ENCODE measurements at places on chromosomes 4 and X.
A peak's percentile ranks its signal among the peaks of the same experiment; 100 is the strongest.

- DNase-seq: no peak
Measured at GRCh38 chr4:44342800-44343199, 105.8 kb downstream of the KCTD8 start.

DNA sequence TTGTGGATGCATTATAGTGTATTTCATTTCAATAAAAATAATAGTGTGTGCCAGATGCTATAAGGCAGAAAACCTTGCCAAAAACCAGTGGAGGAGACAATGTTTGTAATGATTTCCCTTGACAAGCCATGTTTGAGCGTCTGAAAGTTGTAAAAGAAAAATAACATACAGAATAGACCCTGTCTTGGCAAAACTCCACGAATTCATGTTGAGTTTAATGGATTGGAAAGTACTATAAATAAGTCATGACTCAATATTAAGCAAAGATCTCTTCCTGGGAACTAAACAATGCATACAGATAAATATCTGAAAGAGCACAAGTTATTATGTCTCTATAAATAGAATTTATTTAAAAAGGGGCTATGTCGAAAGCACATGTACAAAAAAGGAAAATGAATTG lies 543.5 kb downstream of the GABRG1 start:
- DNase-seq: no peak

DNA sequence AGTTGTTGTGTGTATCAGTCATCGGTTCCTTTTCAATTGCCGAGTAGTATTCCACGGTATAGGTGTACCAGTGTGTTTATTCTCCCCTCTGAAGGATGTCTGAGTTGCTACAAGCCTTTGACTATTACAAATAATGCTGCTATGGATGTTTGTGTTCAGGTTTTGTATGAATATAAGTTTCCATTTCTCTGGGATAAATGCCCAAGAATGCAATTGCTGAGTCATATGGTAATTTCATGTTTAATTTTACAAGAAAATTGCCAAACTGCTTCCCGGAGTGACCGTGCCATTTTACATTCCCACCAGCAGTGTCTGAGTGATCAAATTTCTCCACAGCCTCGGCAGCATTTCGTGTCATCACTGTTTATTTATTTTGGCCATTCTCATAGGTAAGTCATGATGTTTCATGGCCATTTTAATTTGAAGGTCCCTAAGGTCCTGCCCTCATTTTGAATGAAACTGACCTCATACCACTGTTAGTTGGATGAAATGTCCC lies 73.9 kb downstream of the IRF2 start:
- no peak for DNase-seq

GRCh38 chr4:139223682-139224317 lies 46.8 kb upstream of the ELF2 start:
- no peak for DNase-seq

DNA sequence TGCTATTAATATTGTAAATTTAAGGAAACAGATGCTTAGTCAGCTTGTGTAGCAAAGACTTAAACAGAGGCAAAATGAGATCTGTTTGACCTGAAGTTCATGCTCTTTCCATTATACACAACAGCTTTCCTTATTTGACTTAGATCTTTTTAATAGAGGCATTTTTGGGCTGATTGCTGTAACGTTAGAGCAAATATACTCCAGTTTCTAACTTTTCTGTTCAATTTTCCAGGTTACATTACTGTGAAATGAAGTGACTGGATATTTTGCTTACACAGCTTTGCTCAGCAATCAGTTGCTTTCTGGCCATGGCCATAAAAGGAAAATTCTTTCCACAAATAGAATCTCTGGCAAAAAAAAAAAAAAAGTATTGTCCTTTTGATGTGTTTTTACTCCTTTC lies 146.2 kb downstream of the PCDH7 start:
- DNase-seq: no peak

- no peak for DNase-seq
Measured at GRCh38 chr4:150581641-150582051, 305 bp upstream of the MAB21L2 start.

DNA sequence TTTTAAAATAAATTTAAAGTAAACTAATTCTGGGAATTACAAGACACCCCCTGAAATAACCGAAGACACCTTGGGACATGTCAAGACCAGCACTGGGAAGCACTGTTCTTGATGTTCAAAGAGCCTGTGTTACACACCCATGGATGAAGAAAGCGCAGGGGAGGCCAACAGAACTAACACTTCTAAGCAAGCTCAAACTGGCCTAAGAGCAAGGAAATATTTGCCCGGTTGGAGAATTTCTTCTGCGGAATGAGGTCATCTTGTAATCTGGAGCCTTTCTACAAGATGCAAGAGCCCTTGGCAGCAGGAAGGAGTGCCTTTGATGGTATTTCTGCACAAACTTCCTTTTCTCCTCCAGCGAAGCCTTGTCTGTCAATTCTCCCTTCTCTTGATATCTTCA lies 9.3 kb upstream of the EFHC2 start:
- no peak for DNase-seq

- peak; percentile 79 for DNase-seq
Measured at GRCh38 chr4:337143-337931, at the start of gene ZNF141. Gene ZNF141, plus strand, starts transcription at chr4:337814. Its CDS starts 170 bp downstream, at chr4:337984.

- DNase-seq: no peak
Measured at GRCh38 chrX:123138473-123138872, 45.6 kb upstream of the GRIA3 start.

GRCh38 chrX:131745942-131746489 lies 202.1 kb downstream of the OR13H1 start:
- DNase-seq: peak; percentile 26

GRCh38 chrX:118523920-118524319 lies 28.3 kb downstream of the DOCK11 start:
- DNase-seq: no peak

- DNase-seq: no peak
Measured at GRCh38 chr4:1061056-1061700, 49.8 kb downstream of the FGFRL1 start.

- peak; percentile 2 for DNase-seq
Measured at GRCh38 chrX:40449956-40450706, 130.6 kb upstream of the ATP6AP2 start.

DNA sequence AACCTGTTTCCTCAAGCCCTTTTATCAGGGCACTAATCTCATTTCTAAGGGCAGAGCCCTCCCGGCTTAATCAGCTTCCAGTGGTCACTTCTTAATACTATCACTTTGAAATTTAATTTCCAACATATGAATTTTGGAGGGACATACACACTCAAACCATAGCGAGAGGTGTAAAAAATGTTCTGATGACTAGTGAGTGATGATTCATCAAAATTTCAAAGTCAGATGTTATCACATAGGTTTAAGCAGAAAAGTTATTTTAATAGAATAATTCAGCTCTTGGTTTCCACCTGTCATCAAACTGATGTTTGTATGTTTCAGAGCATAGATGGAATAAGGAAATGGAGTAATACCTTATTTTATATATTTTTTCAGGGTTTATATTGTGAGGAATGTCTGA lies 161.9 kb downstream of the TLL1 start:
- no peak for DNase-seq

DNA sequence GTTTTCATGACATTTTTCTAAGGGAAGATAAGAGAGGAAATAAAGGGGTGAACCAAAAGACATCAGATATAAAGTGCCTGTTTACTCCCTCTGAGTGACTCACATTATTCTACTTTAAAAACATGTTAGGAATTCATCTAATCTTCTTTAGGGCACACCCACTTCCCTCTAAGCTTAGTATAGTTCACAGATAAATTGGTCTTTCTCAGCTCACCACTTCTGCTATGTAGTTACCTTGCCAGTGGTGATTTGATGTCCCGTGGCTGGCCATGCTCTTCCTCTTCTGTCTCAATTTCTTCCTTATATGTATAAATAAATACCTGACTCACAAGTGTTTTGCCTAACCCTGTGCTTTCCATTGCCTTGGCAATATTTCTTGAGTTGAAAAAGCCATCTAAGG lies 96.8 kb downstream of the PDLIM5 start:
- no peak for DNase-seq

DNA sequence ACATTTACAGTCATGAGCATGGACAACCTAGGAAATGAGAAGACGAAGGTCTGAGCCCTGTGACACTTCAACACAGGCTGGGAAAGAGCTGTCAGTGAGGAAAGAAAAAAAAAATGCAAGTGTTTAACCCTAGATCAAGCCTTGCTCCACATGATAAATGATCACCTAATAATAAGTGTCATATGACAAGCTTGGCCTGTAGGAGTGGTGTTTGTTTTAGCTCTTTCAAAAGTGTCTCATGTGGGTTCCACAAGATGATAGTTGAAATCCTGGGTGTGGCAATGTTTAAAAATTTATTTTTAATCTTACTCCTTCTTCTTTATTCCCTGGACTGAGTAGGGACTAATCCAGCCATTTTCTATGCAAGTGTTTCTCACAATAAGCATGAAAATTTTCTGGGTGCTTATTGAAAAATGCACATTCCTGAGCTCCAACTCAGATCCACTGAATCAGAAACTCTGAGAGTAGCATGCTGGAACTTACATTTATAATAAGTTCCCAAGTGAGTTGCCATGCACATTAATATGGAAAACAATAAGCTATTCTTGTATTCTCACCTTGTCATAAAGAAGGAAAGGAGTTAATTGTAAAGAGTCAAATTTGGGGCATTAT lies 138.3 kb downstream of the AREG start:
- no peak for DNase-seq

- DNase-seq: no peak
Measured at GRCh38 chr4:75249739-75250138, 264.5 kb downstream of the RCHY1 start.
